Activated T-helper 9 cell treated with anti-CD3 and anti-CD28 coated beads, Interleukin-2, amount 50 U/mL, for 16 hours (primary cell): ENCODE measurements at places on chromosomes 3 and 15.

- DNase-seq = no peak
Observed at GRCh38 chr15:88982304-88982945, 69.2 kb upstream of the MFGE8 start.

- peak; percentile 46 for DNase-seq
Observed at GRCh38 chr3:177337541-177338331, 140.5 kb upstream of the TBL1XR1 start.

- DNase-seq = no peak
Observed at GRCh38 chr3:134374105-134374790, at the start of gene AMOTL2. TSS of gene AMOTL2 (minus strand) at chr3:134374447. CDS start at chr3:134371433, 3,014 bp downstream.

DNA sequence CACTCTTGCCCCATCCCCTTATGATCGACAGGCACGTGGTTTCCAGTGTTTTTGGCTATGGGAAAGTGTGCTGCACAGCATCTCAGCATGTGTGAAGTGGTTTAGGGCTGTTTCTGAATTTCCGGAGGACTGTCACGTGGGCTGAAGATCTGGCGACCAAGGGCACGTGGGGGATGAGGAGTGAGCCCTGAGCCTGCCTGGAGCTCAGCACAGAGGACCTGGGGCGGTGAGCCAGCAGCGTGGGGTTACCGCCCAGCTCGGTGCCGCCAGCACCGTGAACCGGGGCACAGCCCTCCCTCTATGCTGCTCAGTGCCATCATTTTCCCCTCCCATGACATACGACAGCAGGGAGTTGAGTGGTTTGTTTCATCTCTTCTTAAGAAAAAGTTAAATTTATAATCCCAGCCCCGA, 150.2 kb downstream of the DNAJB8 start:
- peak; percentile 24 for DNase-seq

DNA sequence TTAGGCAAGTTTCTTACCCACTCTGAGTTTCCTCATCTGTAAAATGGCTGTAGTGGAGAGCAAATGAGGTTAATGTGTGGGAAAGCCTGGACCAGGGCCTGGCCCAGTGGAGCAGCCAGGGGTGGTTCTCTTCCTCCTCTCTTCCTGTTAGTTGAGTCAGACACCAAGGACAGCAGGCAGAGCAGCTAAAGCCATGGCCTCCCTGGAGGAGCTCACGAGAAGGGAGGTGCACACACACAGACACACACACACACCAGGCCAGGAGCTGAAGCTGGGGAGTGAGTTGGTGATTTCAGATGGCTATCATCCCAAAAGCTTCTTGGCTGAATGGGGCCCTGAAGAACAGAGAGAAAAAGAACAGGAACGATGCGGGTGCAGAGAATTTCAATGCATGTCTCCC, 33.2 kb upstream of the TSPAN3 start:
- no peak for DNase-seq

DNA sequence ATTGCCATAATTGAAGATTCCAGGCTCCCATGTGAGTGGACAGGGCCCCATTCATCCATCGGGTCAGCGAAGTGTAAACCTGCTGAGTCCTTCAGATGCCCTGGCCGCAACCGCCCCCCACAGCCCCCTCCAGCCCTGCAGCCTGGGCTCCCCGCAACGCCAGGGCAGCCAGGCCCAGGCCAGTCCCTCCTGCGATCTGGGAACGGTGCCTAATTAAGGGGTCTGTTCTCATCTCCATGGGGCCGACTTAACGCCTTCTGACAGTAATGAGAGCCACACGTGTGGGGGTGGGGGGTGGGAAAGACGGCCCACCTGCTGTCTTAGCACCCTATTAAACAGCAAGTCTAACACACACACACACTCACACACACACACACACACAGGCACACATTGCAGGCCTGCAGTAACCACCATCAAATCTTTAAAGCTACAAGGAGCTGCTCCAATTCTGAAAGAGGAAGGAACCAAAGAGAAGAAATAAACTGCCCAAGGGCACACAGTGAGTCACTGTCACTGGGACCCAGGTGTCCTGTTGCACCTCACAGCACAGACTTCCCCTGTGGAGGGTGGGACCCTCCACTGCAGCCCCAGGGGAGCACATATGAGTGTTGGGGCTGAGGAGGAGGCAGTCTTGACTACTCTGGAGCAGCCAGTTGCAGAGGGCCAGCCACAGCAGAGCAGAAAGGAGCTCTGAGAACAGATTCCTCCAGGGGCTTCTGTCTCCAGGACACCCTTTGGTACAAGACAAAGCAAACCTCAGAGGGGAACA, 31.8 kb upstream of the HES1 start:
- no peak for DNase-seq

- no peak for DNase-seq
Observed at GRCh38 chr3:25403968-25404367, 24.1 kb upstream of the RARB start.

GRCh38 chr3:30437171-30437601, 169.2 kb upstream of the TGFBR2 start:
- no peak for DNase-seq

- no peak for DNase-seq
Observed at GRCh38 chr3:38603731-38604131, 45.8 kb downstream of the SCN5A start.

GRCh38 chr3:55726501-55726775, 239.3 kb upstream of the WNT5A start:
- no peak for DNase-seq

- DNase-seq = no peak
Observed at GRCh38 chr15:100930306-100930848, 11.2 kb downstream of the LRRK1 start.

- DNase-seq = no peak
Observed at GRCh38 chr3:70963431-70964275, 619.9 kb downstream of the FOXP1 start.

DNA sequence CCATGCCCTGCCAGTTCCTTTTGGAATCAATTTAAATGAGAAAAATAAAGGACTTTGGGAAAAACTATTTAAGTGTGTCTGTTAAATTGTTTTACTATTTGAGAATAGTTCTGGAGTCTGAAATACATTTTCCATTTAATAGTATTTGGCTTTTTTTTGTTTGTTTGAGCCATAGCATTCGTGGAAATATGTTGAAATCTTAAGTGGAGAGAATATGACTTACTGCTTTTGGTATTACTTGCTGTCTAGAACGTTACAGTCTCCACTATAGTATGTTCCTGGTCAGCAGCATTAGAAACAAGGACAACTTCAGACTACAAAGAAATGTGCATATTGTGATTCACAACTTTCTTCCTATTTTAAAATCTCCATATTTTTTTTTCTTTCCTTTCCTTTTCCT, 179.4 kb downstream of the GHSR start:
- no peak for DNase-seq

DNA sequence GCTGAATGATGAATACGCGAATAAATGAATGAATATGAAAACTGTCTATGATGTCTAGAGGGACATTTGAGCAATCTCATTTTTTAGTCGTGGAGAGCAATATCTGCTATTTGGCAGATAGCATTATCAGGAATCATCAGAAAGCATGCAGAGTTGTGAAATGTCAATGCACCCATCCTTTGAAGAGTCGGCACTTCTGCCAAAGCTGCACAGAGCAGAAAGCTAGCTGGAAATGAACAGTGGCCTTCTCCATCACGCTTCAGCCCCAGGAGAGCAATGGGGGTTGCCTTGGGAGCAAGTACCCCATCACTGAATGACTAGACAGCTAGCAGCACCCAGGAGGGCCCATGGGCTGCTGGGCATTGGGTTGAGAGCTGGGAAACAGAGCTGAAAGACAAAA, 69.1 kb upstream of the PROK2 start:
- no peak for DNase-seq

GRCh38 chr15:54120949-54121463, 142.8 kb downstream of the UNC13C start:
- DNase-seq = no peak

GRCh38 chr3:136733317-136733833, 18.8 kb downstream of the STAG1 start:
- DNase-seq = no peak

DNA sequence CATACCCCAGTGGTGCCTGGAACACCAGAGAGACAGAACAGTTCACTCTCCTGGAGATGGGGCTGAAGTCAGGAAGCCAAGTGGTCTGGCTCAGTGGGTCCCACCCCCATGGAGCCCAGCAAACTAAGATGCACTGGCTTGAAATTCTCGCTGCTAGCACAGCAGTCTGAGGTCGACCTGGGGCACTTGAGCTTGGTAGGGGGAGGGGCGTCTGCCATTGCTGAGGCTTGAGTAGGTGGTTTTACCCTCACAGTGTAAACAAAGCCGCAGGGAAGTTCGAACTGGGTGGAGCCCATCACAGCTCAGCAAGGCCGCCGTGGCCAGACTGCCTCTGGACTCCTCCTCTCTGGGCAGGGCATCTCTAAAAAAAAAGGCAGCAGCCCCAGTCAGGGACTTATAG, 272.0 kb downstream of the KLF13 start:
- DNase-seq = no peak

DNA sequence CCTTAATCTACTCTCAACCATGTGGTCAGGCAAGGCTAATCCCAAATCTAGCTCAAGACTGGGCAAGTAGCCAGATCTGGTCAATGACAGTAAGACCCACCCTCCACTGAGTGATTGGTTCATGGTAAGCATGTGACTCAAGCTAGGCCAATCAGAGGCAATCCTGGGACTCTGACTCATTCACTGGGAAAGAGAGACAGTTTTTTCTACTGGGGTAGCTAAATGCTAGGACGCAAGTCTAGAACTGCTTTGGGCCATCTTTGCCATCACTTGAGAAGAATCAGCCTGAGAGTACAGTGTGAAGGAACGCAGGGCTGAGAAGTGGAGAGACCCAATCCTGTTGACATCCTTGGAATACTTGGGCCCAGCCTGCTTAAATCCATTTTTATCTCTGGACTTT, 9.4 kb upstream of the RAD18 start:
- DNase-seq = no peak
